ENCODE measurements at places on chromosomes 16 and 17.
A peak's percentile ranks its signal among the peaks of the same experiment; 100 is the strongest.

GRCh38 chr16:31371619-31372484 is 16.9 kb downstream of the ITGAX start:
- DNase-seq = no peak

DNA sequence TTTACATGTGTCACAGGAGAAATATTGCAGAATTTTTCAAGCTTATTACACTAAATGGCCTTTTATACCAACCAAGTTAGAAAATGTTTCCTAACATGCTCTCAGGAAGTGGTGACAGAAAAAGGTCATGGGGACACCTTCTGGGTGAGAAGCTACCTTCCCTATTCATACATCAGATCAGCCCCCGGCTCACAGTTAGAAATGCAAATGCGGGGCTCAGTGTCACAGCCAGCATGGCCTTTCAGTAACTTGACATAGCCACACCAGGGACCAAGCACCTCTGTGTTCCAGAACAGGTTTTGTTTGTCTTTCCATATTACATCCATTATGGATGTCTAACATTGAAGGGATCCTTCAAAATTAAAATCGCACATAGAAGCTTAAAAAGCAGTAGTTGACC is 59.5 kb downstream of the CHD9NB start:
- DNase-seq = no peak

DNA sequence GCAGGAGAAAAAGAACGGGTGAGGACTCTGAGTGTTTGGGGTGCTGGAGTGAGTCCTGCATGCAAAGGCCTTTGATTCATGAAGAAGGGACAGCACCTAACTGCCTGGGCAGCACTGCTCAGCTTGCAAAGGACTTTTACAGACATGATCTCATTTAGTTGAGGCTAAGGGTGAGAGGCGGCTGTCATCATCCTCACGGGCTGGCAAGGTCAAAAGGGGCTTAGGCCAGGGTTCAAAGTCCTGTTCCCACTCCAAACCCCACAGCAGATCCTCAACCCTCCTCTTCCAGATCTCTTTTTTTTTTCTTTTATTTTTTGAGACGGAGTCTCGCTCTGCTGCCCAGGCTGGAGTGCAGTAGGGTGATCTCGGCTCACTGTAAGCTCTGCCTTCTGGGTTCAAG is 4.8 kb downstream of the RHBDF2 start:
- no peak for DNase-seq

- DNase-seq = no peak
Observed at GRCh38 chr16:68360956-68361355, 50.1 kb downstream of the PRMT7 start.

DNA sequence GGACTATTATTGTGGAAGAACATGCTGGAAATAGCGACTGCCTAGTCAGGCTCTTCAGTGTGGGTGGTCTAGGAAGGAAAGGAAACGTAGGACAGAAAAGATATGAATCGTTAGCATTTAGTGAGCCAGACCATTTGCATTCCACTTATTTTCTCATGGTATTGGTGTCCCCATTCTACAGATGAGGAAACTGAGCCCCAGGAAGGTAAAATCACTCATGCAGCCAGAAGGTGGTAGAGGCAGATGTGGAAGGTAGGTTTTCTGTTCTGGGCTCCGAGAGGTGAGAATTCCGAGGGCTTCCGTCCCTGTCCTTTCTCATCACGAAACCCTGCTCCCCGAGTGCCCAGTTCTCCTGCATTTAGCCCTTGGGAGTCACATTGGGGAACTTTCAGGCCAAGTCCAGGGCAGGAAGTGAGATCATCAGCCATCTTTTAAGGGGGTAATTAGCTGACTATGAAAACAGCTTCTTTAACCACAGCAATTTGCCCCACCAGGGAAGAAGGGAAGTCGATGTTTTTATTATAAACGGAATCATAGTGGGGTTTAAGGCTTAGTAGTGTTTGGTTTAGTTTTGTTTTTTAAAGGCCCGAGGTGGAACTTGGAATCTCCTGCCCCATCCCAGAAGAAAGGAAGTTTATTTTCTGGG is 110.7 kb upstream of the IRX3 start:
- no peak for DNase-seq

DNA sequence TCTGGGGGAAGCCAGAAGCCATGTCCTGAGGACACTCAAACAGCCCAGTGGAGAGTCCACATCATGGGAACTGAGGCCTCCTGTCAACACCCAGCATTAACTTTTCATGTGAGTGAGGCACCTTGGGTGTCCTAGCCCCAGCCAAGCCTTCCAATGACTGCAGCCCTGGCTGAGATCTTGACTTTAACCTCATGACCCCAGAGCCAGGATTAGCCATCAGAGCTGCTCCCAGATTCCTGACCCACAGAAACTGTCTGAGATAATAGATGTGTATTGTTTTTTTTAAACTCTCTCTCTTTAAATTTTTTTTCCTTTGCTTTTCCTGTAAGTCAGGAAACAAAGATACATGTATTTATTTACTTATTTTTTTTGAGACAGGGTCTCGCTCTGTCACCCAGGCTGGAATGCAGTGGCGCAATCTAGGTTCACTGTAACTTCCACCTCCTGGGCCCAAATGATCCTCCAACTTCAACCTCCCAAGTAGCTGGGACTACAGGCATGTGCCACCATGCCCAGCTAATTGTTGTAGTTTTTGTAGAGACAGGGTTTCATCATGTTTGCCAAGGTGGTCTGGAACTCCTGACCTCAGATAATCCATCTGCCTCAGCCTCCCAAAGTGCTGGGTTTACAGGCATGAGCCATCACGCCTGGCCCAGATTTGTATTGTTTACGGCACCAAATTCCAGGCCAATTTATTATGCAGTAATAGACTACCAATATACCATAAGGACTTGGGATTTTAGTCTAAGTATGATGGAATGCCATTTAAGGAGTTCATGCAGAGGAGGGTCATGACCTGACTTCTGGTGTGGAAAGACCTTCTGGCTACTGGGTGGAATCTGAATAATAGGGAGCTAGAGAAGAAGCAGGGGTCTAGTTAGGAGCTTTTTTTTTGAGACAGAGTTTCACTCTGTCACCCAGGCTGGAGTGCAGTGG is 14.0 kb upstream of the TMEM94 start:
- no peak for DNase-seq

DNA sequence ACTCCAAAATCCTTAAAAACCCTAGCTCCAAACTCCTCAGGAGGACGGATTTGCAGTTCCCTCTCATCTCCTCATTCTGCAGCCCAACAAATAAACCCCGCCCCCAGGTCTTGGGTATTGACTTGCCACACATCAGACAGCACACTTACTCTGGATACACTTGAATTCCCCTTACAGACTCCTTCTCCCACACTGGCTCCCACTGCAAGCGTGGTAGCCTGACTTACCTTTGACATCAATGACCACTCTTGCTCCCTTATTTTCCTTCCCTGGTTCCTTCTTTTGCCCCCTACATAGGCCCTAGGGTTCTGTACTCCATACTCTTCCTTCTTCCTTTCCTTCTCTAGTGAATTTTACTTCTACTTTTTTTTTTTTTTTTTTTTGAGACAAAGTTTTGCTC is 7.5 kb downstream of the RFFL start:
- DNase-seq = no peak

GRCh38 chr17:7888184-7888920 is at the start of gene CHD3:
TSS of gene CHD3 (plus strand) at chr17:7888789. CDS start at chr17:7889001, 212 bp downstream.
- peak; percentile 21 for DNase-seq

- DNase-seq = no peak
Observed at GRCh38 chr17:1697681-1698080, 12.5 kb downstream of the TLCD2 start.

DNA sequence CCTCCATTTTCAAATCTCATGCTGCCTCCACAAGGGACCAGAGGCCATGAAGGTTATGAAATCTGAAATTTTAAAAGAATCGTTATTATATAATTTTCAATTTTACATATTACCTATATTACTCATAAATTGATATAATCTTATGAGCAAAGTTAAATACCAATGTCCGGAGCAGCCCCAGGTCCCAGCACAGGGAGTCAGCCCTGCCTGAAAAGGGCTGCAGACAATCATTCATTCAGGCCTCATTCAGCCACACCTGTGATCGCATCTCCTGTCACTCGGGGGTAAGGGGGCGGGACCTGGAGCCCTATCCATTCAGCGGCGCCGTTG is 172.5 kb downstream of the AHSP start:
- DNase-seq = no peak

DNA sequence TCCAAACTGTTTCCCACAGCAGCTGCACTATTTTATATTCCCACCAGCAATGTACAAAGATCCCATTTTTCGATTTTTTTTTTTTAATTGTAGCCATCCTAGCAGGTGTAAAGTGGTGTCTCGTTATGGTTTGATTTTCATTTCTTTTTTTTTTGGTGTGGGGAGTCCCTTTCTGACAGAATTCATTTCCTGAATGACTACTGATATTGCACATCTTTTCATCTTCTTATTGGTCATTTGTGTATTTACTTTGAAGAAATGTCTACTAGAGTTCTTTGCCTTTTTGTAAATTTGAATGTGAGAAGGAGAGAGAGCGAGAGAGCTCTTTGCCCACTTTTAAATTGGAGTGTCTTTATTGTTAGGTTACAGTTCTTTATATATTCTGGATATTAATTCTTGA is 14.0 kb downstream of the CYB5B start:
- no peak for DNase-seq

- DNase-seq = no peak
Observed at GRCh38 chr17:10772425-10773380, 31.2 kb downstream of the TMEM238L start.

GRCh38 chr16:77960766-77961165 is 61.6 kb upstream of the CLEC3A start:
- no peak for DNase-seq

GRCh38 chr16:53768167-53768566 is 64.2 kb downstream of the FTO start:
- no peak for DNase-seq

GRCh38 chr17:5034651-5035050 is 575 bp downstream of the SLC52A1 start:
- DNase-seq = no peak

DNA sequence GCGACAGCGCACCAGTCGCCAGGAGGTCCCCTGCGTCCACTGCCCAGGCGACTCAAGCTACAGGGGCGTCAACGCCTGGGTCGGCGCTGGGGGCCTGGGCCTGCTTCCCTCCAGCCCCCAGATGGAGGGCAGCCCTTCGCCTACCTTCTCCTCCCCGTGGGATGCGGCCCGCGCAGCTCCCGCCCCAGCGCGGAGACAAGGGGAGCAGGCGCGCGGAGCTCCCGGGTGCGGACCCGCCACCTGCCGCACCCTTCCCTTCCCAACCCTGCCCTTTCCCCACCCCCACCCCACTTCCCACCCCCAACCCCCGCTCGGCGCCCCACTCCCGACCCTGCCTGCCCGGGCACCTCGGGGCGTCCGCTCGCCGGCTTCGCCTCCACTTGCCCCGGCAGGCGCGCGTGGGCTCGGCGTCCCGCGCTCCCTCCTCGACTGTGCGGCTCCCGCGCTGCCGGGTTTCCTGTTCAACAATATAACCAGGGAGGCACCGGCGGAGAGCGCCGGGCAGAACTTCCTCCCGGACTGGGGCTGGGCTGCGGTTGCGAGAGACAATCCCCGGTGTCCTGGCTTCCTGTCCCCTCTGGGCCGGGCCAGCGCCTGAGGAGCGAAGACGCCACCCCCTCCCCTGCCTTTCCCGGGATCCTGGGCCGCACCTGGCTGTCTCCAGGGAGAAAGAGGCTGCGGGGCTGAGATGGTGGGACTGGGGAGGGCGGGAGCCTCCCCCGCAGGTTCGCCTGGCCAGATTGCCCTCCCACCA is at the start of gene ARHGAP27:
Gene ARHGAP27 (minus strand): TSS at position 466 of the 754 bp plus-strand sequence. CDS start 2,591 bp downstream, outside the sequence.
- no peak for DNase-seq

GRCh38 chr17:35338230-35338629 is 35.2 kb downstream of the SLFN11 start:
- no peak for DNase-seq

DNA sequence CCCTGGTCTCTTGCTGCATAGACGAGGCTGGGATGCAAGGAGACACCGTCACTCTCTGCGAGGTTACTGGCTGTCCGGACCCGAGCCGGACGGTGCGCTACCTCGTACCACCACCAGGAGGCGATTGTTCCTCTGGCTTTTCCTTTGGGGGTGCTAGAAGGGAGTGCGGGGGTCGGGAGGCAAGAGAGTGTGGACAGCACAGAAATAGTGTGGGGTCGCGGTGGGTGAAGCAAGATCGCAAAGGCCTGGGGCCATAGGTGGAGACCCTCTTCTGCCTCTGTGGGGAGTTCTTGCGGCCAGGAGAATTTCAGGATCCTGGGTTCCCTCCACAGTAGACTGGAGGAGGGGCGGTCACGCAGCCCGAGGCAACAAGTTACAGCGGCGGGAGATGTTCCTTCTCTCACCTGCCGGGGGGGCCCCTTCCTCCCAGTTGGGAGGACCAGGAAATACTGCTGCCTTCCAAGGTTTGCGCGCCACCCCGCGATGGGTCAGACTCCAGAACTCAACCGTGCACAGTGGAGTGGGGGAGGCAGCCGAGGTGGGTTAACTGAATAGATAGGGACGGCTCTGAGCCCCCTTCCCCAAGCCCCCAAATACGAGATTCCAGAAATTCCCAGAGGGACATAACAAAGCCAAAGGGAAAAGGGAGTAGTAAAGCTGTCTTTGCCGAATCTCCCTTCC is 6.9 kb downstream of the PHOSPHO1 start:
- peak; percentile 63 for DNase-seq

- no peak for DNase-seq
Observed at GRCh38 chr17:76569607-76570279, 15.9 kb downstream of the ST6GALNAC2 start.

DNA sequence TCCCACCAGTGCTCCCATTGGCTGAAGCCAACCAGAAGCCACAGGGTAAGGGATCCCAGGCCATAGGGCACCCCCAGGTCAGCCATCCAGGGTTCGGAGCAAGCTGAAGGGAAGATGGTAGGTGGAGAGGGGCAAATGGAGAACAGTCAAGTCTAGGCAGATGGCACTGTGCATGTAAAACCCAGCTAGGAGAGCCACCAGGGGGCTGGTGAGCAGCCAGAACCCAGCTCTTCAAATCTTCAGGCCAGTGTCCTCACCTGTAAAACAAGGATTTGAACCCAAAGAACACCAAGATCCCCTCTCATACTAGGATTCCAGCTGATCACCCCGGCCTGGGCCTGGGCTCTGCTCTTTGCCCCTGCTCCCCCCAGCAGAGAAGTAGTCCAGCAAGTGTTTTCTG is 43.5 kb downstream of the GINS3 start:
- no peak for DNase-seq

DNA sequence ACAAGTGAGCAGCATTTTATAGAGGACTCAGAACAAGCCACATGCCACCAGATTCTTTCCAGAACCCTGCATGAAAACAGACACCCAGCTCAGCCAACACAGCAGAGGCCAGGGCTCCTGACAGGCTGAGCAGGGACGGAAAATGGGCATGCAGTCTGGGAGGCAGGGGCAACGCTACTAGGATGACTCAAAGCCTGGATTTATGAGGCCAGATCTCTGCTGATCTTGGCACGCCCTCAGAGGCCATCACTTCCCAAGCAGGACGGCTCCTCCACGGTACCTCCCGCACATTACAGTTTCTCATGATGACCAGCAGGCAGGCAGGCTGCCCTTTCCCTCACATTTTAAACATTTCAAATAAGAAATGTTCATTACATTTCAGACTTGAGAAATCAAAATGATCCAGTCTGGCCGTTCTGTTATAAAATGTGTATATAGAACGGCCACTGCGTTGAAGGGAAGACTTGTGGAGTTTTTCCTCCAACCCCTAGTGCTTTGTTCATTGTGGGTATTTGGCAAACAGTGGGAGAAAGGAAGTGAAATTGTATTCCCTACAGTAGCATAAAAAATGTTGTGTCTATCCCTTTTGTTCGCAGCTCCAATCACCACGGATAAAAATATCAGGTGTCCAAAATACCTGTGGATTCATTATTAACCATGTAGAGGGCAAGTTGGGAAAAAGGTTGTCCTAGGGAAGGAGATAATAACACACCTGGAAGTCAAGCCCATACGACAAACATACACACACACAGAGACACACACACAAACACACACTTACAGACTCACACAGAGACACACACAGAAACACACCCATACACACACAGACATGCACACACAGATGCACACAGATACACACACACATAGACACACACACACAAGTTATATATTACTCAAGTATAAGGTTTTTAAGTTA is 64.8 kb upstream of the ADAMTS18 start:
- no peak for DNase-seq
